GF-D8 (cell line): ENCODE measurements at places on chromosomes 5 and 9.
A peak's percentile ranks its signal among the peaks of the same experiment; 100 is the strongest.

DNA sequence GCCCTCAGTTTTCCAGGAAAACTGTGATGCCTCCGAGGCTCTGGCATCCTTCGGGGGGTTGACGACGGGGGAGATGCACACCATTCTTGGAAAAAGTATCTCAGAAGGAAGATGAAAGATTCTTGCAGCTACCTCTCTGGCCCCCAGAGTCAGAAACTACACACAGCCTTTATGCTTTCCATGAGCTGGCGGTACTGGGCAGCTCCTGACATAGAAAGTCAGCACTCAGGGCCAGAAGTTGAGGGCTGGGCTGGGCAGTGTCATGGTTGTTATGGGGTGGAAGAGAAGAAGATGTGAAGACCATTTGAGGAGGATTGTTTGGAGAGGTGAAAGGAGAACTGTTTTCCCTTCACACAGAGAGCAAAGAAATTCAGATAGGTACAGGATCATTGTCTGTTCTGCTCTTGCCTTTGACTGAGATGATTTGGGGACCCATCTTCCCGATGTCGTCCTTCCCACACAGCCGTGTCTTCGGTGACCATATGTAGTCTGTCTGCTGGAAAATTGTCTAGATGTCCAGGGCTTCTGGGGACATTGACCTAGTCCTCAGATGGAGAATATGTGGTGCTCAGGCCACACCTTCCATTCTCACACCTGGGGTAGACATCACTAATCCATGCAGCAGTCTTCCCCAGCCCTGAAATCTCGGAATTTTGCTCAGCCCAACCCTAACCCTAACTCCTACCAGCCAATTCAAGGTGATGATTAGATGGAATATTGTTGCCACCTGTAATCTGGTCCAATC lies 237.1 kb downstream of the CACNA1B start:
- no peak for DNase-seq

GRCh38 chr9:69965416-69966145 lies 78.1 kb upstream of the MAMDC2 start:
- DNase-seq, result no peak

- no peak for DNase-seq
Measured at GRCh38 chr5:3010953-3011763, 259.7 kb upstream of the IRX2 start.

GRCh38 chr5:50699737-50700136 lies 33.3 kb downstream of the PARP8 start:
- no peak for DNase-seq

- DNase-seq, result no peak
Measured at GRCh38 chr5:167245868-167246267, 1045.6 kb upstream of the WWC1 start.

GRCh38 chr9:89608641-89609335 lies 4.0 kb downstream of the GADD45G start:
- DNase-seq, result no peak

- no peak for DNase-seq
Measured at GRCh38 chr9:2356041-2356790, 265.4 kb upstream of the VLDLR start.

DNA sequence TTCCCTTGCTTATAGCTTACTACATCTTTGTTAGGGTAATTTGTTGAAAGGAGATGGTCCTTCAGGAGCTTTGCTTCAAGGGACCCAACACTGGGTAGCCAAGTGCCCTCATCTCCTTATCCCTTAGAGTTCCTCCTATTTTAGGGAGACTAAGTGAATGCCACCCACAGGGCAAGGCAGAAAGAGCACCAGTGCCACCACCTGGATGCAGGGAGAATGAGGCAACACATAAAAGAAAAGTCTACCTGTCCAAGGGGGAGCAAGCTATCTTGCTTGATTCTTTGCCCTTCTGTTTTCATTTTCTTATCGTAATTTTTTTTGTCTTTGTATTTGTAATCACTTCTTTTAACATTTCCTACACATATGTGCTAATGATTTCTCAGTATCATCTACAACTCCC lies 205.5 kb downstream of the NPR3 start:
- DNase-seq, result no peak

GRCh38 chr5:133819977-133820471 lies 148.4 kb downstream of the C5orf15 start:
- no peak for DNase-seq

- DNase-seq, result no peak
Measured at GRCh38 chr5:106106384-106106783, 1564.4 kb downstream of the EFNA5 start.

- DNase-seq, result no peak
Measured at GRCh38 chr9:15824310-15824709, 271.5 kb downstream of the CCDC171 start.

DNA sequence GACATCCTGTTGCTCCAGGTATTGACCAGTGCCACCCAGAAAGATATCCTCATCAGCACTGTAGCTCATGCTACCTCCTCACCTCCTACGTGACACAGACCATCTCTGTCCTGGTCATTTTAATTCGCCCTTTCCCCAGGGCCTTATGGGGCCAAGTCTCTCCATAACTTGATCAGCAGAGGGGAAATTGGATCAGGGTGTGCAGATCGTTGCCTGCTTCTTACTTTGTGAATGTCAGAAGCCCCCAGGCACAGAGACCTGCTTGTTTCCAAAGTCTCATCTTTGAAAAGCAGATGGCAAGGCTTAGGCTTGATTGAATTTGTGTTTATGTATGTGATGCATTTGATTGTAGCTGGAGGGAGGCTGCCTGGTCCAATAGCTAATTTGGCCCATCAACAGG lies 8.8 kb upstream of the DBH start:
- no peak for DNase-seq

DNA sequence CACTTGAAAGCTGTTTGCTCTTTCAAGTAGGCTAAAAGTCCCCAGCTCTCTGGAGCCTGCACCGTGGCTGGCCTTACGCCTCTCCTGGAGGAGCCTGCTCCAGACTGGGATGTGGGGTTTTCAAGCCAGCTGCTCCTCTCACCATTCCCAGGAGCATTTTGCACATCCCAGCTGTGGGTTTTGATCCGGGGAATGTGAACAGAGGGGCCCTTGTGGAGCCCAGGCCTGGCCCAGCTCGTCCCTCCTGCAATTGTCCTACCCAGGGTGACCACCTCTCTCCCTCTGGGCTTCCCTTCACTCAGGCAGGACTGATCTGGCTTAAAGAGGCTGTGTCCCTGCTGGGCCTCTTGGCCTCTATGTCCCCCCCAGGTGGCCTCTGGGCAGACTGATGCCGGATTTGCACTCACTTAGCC lies 32.5 kb upstream of the TIFAB start:
- DNase-seq, result no peak

- peak; percentile 85 for DNase-seq
Measured at GRCh38 chr5:543755-544674, 19.8 kb upstream of the SLC9A3 start.

DNA sequence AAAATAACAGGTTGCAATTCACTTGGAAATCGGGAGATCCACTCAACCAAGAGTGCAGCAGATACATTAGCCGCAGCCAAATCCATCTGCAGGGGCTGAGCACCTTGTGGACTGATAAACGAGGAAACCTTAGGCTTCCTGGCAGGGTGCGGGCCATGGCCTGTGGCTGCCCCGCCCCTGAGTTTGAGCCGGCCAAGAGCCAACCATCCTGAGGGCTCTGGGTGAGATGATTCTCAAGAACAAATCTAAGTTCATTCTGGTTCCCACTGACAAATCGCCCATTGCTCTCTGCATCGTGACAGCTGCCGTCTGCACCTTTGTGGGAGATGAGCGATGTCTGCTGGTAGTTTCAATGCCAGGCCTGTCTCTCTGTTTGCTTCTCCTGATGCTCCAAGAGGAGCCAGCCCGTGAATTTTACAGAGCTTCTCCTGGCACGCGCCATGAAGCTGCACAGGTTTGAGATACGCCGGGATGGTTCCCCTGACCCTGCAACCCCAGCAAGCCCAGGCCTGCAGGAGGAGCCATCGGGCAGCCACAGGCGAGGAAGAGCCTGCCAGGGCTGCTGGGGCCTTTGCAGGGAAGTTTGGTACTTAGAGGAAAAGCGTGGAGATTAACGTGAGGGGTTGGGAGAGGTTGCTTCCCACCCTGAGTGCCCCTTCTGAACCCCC lies 154.0 kb downstream of the OLFM1 start:
- DNase-seq, result no peak

DNA sequence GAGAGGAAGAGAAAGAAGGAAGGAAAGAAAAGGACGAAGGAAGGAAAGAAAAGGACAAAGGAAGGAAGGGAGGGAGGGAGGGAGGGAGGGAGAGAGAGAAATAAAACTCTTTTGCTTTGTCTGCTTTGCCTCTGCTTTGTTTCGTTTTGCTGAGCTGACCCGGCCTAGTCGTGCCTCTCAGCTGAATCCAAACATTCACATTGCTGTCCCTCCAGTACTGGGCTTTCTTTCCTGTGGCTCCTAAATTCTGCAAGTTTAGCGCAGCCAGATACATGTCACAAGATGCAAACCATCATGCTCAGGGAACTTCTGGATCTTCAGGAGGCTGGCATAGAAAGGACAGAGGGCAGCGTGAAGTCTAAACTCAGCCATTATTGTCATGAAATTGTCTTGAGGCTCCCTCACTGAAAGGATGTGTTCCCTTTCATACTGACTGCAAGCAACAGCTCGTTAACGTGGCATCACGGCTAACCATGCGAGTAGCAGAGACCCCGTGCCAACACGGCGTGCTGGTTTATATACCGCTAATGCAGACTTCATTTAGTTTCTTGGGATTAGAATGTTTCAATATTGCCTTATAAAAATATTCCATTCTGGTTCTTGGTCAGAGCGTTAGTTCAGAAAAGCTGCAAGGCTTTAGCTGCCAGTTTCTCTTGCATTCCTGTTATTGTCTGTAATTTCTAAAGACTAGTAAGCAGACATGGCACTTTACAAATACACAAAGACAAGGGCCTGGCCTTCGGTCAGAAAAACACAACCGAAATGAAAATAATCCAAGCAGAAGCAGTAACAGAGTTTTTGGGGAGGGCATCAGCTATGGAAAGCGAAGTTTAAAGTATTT lies 94.2 kb downstream of the TMEM174 start:
- DNase-seq, result no peak

DNA sequence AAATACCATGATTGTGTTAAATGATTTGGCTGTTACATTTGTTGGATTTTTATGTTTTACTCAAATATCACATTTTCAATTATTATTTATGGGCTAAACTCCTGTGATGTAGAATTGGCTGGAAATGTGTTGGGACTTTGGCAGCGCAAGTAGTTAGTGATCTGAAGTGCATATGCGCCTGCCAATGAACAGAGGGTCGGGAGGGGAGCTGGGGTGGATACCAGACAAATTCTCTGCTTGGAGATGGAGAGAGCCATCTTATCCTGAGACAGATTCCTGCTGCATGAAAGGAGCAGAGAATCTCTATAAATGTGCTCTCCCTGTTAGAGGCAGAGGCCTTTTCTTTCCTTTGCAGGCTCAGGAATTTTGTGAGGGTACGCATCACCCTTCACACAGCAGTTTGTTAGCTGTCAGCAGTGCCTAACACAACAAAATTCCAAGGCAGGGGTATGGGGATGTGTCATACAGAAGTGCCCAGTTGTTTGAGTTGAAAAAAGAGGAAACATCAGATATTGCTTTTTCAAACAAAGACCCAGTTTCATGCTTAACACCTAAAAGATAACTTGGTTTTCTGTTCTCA lies 489.1 kb downstream of the CSNK1G3 start:
- DNase-seq, result no peak

GRCh38 chr5:167765352-167765751 lies 526.1 kb upstream of the WWC1 start:
- DNase-seq, result no peak

- DNase-seq, result no peak
Measured at GRCh38 chr5:2753452-2754420, 2.3 kb upstream of the IRX2 start.

GRCh38 chr9:125613141-125613540 lies 93.9 kb downstream of the MAPKAP1 start:
- DNase-seq, result no peak

GRCh38 chr5:151958111-151958510 lies 33.5 kb upstream of the GLRA1 start:
- DNase-seq, result no peak

DNA sequence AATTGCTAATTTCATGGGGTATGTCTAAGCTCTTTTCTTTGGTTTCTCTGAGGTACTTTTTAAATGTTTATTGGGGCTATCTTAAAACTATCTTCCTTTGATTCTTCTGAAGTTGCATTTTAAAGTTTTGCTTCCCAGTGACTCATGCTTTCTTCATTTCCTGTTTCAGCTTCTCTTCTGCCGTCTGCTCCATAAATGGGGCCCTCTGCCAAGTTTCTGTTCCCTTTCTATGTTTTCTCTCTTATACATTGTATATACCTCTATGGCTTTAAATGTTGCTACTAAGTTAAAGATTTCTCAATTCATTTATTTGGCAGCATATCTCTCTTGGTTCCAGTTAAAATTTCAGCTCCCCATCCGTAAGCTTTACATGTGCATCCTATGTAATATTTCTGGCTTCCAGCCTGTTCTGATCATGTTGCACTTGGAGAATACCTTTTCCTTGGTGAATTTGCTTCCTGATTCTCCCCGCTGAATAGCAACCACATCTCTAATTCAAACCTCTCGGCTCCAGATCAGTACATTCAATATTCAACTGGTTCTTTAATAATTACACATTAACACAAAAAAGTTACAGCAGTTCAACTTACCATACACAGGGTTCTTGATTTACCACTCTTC lies 125.3 kb downstream of the ST8SIA4 start:
- peak; percentile 33 for DNase-seq

DNA sequence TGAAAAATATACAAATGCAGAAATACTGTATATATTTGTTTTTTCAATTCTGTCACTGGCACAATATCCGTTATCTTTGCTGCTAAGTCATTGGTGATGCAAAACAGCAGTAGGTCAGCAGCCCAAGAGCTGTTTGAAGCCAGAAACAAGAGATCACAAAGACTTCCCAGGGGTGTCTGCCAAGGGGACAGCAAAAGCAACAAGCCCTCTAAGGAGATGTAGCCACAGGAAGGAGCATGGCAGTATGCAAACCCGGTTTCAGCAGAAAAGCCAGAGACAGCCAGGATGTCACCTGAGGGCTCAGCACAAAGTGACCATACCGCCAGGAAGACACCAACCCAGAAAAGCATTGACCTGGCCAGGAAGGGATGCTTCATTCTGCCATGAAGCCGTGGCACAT lies 241.5 kb downstream of the ARRDC3 start:
- no peak for DNase-seq

DNA sequence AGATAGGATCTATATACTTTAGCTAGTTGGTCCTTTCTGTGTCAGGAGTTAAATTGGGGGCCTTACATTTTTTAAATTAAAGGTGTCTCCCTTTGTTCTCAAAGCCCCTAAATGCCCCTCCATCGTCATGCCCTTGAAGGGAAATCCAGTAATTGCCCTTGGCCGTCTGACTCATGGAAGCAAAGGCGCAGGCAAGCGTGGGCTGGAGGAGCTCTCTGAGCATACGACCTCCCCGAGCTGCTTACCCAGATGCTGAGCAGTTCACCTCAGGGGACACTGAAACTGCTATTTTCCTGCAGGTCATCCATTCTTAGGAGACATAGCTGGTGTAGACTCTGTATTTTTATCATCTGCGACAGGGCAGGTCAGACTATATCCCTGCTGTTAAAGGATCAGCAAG lies 23.0 kb downstream of the PCSK1 start:
- no peak for DNase-seq

- no peak for DNase-seq
Measured at GRCh38 chr9:83047839-83048775, 14.8 kb downstream of the RASEF start.

- no peak for DNase-seq
Measured at GRCh38 chr9:70902171-70902570, 219.2 kb downstream of the TRPM3 start.
